Pancreas (tissue), 10 donors: ENCODE measurements at places on chromosomes 3 and 15.

DNA sequence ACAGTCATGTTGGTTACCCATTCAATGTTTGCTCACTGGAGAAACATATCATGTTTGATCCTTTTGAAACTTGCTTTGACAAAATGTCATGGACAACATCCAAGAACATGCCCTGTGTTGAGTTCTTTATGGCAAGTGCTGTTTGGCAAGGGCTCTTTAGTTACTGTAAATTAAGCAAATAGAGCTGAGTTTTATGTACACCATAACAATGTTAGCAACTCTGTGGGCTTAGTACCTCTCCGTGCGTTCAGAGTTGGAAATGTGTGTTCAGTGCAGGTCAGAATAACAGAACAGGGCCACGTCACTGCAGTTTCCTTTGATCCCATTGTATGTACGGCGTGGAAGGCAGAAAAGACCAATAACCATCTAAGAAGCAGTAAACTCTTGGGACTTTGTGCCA is 132.5 kb downstream of the MYRIP start:
- no peak for DNase-seq

DNA sequence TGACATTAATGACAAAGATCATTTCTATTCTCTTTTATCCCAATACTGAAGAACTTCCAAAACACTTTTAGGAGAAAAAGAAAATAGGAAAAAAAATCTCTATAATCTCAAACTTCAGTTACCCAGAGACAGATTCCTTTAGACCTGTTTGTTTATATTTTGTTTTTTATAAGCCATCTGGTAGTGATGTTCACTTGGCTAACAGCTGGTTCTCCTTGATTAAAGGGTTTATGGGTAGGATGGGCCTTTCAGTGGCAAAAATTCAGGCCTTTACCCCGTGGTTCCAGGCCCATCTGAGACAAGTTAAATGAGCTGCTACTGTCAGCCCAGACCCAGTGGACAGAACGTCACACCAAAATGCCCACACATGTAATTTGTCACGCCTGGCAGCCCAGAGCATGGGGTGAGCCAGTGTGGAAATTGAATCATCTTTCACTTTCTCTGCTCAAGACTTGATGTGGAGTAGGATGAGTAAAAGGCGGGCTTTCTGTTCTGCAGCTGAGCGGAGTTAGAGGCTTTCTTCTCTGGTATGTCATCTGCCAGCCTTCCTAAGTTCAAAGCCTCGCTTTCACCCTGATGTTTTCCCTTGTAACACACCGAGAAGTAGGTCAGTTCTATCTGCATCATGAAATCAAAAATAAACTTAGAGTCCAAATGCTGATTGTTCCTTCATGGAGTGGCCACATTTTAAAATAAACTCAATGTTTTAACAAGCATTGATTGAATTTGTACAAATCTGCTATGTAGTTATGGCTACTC is 62.5 kb upstream of the SKOR1 start:
- DNase-seq, result no peak

DNA sequence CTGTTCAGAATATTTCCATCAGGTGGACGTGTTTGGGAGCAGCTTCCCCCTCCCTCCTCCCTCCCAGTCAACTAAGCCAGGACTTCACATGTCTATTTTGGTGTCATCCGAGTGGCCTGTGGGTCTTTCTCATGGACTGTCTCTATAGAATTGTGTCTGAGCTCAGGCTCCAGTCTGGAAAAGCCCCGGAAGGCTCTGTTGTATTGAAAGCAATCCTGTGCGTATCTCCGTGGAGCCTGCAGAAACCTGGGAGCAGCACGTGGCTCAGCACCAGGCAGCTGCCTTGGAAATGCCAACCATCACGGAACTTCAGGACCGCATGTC is 25.2 kb downstream of the COLQ start:
- DNase-seq, result no peak

DNA sequence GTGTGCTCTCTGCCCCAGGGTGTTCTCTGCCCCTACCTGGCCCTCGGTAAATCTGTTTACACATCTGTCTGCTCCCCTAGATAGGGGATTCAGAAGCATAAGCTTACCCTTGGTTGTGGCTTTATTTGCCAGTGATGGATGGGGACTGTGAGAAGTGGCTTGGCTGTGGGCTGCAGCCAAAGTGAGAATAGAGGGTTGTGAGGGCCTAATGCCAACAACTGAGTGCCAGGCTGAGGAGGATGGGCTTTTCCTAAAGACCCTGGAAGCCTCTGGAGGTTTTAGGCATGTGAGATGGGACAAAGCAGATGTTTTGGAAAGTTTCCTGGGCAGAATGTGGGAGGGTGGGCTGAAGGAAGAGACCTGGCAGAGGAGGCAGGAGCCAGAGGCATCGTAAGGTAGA is 15.4 kb upstream of the APEH start:
- DNase-seq, result no peak

GRCh38 chr15:25734680-25735355 is 128.3 kb downstream of the ATP10A start:
- DNase-seq, result no peak

- no peak for DNase-seq
Observed at GRCh38 chr15:29852201-29852600, 29.9 kb upstream of the TJP1 start.

GRCh38 chr3:154105218-154105975 is 15.8 kb upstream of the ARHGEF26 start:
- DNase-seq, result no peak

- DNase-seq, result no peak
Observed at GRCh38 chr15:33182278-33182905, 12.1 kb downstream of the FMN1 start.

DNA sequence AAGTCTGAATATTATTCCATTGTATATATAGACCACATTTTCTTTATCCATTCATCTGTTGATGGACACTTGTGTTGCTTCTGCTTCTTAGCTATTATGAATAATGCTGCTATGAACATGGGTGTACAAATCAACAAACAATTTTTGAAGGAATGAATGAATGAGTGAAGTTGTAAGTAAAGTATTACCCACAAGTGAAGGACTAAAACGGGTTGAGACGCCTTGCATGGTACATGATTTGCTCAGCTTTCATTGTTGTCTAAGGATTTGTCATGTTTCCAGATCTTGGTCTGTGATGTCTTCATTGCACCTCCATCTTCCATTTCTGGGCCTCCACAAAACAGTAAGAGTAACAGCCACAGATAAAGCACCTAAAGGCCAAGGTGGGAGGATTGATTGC is 20.5 kb downstream of the IFT122 start:
- no peak for DNase-seq

DNA sequence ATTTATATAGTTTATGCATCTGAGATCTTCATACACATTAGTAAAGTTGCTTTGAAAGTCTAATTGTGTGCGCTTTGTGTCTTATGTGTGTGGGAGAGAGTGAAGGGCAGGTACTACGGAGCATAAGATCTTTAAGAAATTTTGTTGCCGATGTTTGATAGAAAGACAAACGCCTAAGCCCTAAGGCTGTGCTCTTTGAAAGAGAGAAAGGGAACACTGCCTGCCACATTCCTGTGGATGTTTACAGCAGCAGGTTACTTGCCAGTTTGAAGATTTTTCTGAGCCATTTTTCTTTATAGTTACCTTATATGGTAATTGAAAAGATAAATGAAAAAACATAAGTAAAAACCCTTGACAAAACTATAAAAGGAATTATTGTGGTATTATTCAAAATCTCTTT is 17.0 kb downstream of the DTWD1 start:
- no peak for DNase-seq

DNA sequence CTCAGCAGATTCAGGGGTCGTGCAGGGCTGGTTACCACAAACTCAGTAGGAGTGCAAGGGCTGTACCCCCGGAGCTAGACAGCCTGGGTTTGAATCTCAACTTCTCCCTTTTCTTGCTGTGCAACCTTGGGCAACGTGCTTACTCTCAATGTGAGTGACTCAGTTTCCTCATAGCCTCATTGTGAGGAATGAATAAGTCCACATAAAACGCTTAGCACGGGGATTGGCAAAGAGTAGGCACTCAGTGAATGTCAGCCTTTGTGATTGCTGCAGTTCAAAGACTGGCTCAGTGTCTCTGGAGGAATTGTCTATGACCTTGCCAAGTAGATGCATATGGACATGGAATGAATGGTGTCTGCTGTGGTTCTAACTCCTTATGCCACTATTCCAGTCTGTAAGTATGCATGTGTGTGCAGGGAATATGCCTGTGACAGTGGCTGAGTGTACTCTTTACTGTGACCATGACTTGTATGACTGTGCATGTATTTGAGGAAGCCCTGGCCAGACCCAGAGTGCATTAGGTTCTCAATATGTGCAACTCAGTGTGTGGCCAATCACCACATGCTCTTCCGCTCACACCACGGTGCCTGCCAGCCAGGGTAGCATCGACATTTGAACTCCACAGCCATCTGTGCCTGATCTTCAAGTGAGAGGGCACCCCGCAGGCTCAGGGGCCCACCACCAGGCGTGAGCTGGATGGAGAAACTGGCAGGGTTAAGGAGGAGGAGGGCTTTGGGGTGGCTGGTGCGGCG is 900 bp upstream of the HYAL3 start:
- peak; percentile 53 for DNase-seq

DNA sequence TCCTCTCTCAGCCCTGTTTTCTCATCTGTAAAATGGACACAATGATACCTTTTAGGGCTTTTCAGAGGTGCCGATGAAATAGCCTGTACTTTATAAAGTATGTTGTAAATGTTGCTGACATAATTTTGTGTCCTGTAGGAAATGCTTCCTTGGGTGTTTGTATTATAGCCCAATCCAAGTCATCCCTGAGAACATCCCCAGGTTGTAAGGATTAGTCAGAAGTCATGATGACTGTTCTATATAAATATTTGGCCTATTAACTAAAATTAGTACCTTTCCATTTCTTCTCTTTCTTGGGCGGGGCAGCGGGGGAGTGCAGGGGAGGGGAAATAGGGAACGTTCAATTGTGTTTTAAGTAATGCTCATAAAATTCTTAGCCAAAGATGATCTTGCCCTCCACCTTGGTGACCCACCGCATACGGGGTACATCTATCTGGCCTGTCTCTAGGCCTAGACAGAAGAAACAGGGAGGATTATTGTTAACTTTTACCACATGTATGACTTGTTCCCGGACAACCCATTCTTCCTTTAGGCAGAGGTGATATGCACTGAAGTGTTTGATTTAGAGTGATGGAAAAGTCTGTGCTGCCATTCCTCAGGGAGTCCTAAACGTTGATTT is 120.7 kb downstream of the VGLL4 start:
- no peak for DNase-seq

DNA sequence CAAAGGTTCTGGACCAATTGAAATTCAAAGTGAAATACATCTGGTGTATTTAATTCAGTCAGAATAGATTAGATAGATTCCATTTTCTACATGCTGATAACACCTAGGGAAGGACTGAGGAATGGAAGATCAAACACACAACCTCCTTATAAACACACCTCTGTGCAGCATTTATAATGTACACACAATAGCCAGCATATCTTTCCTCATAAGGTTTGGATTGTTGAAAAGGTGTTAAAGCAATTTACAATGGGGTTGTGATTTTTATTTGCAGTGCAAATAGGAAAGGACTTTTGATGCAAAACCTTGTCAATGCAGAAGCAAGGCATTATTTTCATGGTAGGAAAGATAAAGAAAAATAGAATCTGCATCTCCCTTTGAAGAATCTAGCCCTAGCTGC is 448.9 kb upstream of the KCNMB2 start:
- no peak for DNase-seq

DNA sequence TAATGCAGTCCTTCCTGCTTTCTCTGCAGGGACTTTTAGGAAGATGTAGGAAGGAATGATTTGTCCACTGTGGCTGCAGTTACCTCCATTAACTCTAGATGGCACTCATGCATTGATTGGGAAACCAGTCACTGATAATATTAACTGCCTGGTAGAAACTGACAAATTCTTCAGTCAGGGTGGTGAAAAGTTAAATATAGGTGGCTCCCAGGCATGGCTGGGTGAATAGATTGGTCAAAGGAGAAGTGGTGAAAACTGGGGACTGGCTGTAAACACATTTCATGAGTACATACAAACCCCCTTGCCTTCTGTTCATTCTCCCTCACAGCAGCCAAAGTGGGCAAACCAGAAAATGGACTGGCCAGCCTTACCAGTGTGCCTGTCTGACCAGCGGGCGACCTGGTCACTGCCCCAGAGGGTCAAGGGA is 333.4 kb downstream of the THSD4 start:
- DNase-seq, result no peak

- DNase-seq, result no peak
Observed at GRCh38 chr3:99755831-99756230, 61.8 kb upstream of the CMSS1 start.
